Omental fat pad (tissue), 4 donors: ENCODE measurements at places on chromosomes 4 and X.

DNA sequence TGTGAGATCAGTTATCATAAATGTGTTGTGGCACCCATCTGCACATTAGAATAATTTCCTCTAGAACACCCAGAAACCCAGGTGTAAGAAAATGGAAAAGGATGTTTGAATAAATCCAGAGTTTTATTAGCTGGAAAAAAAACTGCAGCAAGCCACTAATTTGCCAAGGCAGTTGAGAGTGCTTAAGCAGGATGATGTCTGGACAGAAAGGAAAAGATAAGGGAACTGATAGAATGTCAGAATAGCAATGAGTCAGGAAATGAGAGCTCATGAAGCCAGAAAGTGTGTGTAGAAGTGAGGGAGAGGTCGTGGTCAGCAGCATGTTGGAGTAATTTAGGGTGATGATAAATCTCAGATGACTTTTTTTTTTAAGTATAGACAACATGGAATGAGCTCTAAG is 15.2 kb upstream of the NEUROG2 start:
- no peak for DNase-seq

GRCh38 chrX:47958761-47959342 is 44.9 kb downstream of the ZNF182 start:
- no peak for DNase-seq

DNA sequence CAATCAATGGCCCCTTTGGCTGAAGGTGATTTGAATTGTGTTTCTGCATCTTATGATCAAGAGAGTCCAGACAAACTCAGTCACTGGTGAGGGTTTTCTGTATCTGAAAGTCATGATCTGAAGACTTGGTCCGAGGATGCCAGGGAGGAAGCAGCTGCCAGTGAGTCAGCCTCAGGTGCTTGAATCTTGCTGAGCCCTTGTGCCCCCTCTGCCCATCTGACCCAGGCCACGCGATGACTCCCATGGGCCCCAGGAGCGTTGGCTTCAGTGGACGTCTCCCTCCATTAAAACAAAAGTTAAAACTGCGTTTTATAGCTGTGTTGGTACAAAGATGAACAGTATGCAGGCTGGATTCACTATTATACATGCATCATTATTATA is 62.0 kb downstream of the HTRA3 start:
- no peak for DNase-seq

- DNase-seq, result no peak
Measured at GRCh38 chrX:76279007-76279406, 106.1 kb downstream of the PBDC1 start.

DNA sequence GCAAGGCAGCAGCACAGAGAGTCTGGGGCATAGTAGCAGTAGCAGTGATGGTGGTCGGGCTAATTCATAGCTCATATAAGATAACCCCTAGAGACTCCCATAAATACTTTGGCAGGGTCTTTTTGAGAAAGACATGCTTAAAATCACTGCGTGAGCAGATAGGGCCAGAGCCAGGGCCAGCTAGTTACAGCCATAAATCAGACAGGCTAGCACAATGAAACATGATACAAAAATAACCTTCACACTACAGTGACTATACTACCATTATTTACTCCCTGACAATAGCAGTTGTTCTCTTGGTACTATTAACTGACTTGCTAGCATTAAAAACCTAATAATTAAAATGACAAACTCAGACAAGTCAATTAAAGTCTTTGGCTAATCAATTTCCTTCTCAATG is 295.9 kb downstream of the SMARCA1 start:
- DNase-seq, result no peak

DNA sequence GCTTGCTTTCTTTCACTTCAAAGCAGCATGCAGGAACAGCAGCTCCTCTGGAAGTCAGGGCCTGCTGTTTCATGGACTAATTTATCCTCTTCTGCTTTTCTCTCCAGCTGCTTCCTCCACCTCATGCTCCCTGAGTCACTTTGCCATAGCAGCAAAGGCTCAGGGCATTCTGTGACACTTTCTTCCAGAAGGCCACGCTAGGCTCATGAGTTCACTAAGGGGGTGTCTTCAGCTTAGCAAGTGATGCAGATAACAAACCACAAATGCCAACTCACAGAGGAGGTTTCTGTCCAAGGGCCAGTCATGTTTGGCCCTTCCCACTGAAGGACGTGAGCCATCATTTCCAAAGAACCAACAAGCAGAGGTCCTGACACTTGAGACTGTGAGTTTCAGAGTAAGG is 200.2 kb downstream of the ADGRA3 start:
- no peak for DNase-seq

- no peak for DNase-seq
Measured at GRCh38 chr4:87616268-87616667, 7.9 kb downstream of the DSPP start.

DNA sequence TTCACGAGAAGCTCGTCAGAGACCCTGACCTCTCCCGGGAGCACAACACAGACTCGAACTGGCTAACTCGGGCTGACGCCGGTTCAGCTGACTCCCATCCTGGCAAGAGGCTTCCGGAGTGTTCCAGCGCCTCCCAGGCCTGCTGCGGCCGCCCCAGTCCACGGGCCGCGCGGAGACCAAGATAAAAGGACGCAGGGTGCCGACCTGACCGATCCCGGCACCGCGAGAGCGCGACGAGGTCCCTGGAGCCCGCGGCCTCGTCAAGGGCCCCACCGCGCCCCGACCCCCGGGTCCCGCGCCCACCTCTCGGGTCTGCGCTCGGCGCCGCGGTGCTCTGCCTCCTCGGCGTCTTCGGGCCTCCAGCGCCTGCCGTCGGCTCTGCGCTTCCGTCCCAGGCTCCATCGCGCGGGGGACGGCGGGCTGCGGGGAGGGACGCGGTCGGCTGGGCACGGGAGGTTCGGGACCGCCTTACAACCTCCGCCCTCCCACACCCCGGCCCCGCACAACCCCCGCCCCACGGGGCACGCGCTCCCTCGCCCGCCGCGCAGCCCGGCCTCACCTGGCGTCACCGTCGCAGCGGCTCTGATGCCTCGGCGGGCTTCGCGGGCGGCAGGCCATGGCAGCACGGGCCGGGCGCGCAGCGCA is 426 bp downstream of the SLBP start:
- no peak for DNase-seq

- no peak for DNase-seq
Measured at GRCh38 chr4:7506119-7506518, 71.4 kb upstream of the PSAPL1 start.

DNA sequence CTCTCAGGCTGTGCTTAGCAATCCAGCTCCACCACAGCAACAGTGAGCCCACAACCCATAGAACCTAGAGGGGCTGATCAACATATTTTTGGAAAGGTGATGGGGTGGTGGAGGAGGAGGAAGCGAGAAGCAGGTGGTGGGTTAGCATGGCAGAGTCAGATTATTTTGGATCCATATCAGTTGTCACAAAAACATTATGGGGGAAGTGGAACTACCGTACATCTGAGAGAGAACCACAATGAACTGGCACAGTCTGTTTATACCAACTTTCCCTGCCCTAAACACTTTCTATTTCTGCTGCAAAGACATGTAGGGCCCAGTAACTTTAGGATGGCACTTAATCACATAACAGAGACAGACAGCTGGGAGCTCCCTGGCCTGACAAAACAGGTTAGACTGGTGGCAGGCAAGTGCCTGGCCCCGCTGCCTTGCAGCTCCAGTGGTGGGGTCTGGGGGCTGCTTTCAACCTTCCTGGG is 4.3 kb downstream of the SLC9A7 start:
- DNase-seq, result no peak

GRCh38 chr4:57672846-57673433 is 562.8 kb upstream of the IGFBP7 start:
- DNase-seq, result no peak

DNA sequence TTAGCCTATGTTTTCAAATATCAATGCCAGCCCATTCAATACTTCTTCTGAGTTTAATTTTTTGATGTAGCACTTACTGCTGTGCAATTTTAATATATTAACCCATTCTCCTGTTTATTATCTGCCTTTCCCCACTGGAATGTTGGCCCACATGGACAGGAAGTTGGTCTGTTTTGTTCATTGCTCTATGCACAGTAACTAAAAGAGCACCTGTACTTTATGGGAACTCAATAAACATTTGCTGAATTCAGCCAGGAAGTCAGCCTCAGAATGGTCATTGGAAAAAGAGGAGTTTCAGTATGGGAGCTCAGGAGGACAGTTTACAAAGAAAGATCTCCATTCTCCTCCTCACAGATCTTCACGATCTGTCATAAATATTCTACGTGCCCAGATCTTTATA is 510.5 kb upstream of the AGA start:
- no peak for DNase-seq

GRCh38 chrX:49198540-49199314 is 1.3 kb downstream of the SYP start:
- DNase-seq, result no peak

DNA sequence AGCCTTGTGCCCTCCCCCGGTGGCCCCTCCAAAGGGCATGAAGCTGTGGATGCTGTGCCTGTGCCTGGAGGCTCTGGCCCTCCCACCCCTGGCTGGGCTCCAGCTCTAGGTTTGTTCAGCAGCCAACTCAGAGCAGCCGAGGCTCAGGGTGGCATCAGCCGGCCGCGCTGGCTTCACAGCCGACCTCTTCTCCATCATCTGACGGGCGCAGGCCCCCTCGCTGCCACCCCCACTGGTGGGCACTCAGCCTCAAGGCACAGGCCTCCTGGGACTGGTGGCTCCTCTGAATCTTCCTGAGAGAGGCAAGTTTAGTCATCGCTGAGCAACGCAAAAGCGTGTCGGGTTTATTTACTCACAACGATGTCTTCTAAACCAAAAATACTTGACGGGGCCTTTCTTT is 46.0 kb downstream of the PCGF3 start:
- DNase-seq, result no peak

DNA sequence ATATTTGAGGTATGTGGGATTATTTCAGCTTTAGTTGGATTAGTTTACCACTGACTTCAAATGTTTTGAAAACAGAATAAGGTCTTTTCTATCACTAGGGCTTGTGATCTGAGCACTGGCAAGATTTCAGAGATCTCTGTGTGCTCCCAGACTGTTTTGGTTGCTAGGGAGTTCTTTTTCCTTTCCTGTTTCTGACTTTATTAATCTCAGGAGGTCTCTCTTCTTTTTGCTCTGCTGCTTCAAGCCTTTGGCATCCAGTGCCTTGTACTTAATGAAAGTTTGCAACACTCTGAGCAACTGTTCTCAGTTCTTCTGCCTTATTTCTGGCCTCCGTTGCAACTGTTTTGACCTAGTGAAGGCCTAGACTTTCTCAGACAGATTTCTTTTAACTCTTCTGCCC is 32.1 kb upstream of the PAQR3 start:
- DNase-seq, result no peak
